ENCODE measurements at places on chromosomes 1 and 21.

GRCh38 chr1:118142546-118142945 lies 42.5 kb downstream of the SPAG17 start:
- DNase-seq = no peak

DNA sequence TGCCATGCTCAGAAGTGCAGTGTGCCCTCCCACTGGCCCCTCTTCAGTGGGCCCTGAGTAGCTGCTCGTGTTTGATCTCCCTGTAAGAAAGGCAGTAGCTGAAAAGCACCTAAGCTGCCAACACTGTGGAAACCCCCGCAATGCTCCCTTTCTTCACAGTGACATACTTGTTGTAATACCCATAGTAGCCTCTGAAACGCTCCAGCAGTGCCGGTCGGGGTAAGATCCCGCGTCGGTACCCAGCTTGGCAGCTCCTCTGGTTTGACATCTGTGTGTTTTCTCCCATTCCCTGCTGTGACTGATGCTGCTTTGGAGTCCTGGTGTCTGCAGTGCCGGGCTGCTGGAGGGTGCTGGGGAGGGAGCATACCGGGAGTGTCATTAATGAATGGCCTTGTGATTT lies 3.6 kb downstream of the CHAF1B start:
- peak; percentile 80 for DNase-seq

GRCh38 chr1:37186246-37186756 lies 152.0 kb upstream of the GRIK3 start:
- DNase-seq = peak; percentile 96

DNA sequence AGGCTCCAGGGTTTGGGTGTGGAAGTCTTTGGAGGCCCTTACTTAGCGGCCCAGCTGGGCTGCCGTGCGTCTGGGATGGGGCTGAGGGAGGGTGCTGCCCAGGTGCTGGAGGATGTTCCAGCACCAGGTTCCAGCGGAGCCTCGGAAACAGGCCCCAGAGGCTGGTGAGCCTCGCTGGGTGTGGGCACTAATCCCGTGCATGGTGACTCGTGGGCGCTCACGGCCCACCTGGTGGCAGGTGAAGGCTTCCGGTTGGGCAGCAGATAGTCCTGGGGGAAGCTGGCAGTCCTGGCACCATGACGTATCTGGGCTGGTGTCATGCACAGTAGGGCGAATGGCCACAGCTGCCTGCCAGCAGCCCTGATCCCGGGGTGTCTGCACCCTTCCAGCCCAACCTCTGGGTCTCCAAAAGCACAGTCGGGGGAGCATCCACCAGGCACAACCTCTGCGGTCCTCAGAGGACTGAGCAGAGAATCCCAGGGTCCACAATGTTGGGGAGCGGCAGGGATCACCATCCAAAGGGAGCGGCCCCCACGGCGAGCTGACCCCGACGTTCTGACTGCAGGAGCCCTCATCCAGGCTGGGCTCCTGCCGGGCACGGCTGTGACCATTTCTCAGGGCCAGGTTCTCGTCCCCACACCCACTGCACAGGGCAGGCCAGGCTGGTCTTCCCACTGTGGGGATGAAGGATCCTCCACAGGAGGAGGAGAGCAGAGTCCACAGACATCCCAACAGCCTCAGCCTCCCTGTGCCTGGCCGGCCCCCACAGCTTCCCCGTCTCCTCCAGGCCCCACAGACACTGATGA lies 25.3 kb downstream of the FTCD start:
- DNase-seq = no peak

DNA sequence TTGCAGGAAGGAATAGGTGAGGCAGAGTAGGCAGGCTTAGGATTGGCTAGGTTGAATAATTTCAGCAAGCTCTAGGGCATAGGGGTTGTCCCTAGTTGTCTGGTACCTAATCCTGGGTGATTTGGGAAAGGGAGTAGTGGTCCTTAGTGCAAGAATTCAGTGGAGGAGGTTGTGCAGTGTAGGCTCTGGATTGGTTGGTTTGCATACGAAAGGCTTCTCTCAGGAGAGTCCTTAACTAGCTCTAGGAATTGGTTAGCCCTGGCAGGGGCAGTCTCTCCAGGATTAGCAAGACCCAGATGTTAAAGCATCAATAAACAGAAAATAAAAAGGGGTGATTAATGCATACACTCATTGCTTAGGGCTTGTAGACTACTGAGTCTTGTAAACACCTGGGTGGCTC lies 9.6 kb upstream of the CD101 start:
- DNase-seq = no peak

GRCh38 chr1:92342401-92342800 lies 43.5 kb downstream of the RPAP2 start:
- no peak for DNase-seq

GRCh38 chr21:23401278-23401677 lies 2206.0 kb downstream of the MRPL39 start:
- peak; percentile 52 for DNase-seq

DNA sequence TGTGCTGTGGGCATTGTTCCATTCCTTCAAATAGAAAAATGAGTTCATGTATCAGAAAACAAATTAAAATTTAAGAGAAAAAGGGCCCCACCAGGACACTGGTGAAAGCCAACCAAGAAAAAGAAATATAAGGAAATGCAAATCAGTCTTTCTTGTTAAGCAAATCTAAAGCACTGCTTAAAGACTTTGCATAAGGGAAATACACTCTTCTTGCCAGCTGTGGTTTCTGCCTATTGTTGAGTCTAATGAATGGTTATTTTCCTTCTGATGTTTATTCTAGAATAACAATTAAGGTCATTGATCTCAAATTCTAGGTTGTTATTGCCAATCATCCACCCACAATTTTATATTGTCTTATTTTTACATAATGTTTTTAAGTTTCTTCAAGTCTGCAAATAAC lies 158.6 kb upstream of the SNX7 start:
- no peak for DNase-seq

GRCh38 chr1:179208681-179209477 lies 20.6 kb downstream of the ABL2 start:
- peak; percentile 79 for DNase-seq

GRCh38 chr1:38567401-38567800 lies 292.2 kb downstream of the RRAGC start:
- no peak for DNase-seq

GRCh38 chr1:23125489-23125888 lies 43.2 kb downstream of the LUZP1 start:
- DNase-seq = no peak

- no peak for DNase-seq
These were observed 155.4 kb downstream of the PGBD5 start for GRCh38 chr1:230270559-230271281.

DNA sequence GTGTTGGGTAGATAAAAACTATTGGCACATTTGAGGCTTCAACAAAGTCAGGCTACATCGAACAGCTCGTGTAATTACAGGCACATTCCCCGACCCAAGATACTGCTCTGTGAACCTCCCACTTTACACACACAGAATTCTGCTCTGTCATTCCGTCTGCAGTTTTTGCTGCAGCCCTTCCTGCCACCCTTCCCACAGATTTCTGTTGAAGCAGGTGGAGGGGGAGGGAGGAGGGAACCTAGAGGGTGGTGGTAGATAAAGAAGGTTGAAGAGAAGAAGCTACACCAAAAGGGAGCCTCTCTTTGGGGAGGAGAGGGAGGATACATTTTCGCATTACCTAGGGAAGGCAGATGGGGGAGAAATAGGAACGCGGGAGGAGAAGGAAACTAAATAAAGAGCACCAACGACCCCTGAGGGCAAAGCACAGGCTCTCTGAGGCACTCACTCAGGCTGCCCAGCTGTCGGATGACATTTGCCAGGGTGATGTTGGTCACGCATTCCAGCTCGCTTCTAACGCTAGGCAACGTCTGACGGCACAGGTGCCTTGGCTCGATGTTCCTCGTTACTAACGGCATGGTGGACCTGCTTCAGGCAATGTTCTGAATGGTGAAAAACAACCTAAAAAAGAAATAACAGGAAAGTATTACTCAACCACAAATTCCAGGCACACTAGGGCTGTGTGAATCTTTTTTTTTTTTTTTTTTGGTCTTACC lies 36.0 kb downstream of the GPR3 start:
- DNase-seq = peak; percentile 79

- DNase-seq = no peak
These were observed 608.8 kb upstream of the CHRM3 start for GRCh38 chr1:238777551-238777950.

GRCh38 chr1:8590721-8591351 lies 226.6 kb downstream of the RERE start:
- DNase-seq = no peak
